A549 treated with Hydrocortisone at 1 μM for 4 hours (cell line): ENCODE measurements at places on chromosomes 4 and X. TPM values are rescaled to one million over a fixed set of nuclear protein-coding genes. Genes with fewer than 3 reads are reported as not detected.

The STBD1 gene
- total RNA-seq, result 9.2 to 13.6 TPM (median 12.3 TPM) in 5 replicates

The THOC2 gene
- 33.6 to 55.3 TPM (median 38.1 TPM) in 5 replicates for total RNA-seq

The AFM gene
- not detected in 5 replicates for total RNA-seq

The SHISA3 gene
- not detected in 5 replicates for total RNA-seq

The SLC6A8 gene
- total RNA-seq, result 10.0 to 14.5 TPM (median 12.6 TPM) in 5 replicates

The TIMP1 gene
- 231 to 288 TPM (median 262 TPM) in 5 replicates for total RNA-seq

The CT45A10 gene
- 0.31 to 0.67 TPM (median 0.44 TPM) in 5 replicates for total RNA-seq

The TLR2 gene
- total RNA-seq, result 0.59 to 0.71 TPM (median 0.61 TPM) in 5 replicates

The MAGED4 gene
- total RNA-seq, result 5.3 to 9.8 TPM (median 7.9 TPM) in 5 replicates

The VAMP7 gene
- total RNA-seq, result 26.0 to 36.0 TPM (median 31.3 TPM) in 5 replicates

The CHIC2 gene
- 6.6 to 10.0 TPM (median 8.5 TPM) in 5 replicates for total RNA-seq

The HGFAC gene
- total RNA-seq, result 0.08 to 0.35 TPM (median 0.20 TPM) in 5 replicates

The FRG2 gene
- 0.07 to 0.08 TPM in 2 of 5 replicates, not detected in the others for total RNA-seq

The NSUN7 gene
- total RNA-seq, result 0.31 to 0.43 TPM (median 0.32 TPM) in 5 replicates

The SSX2 gene
- not detected in 5 replicates for total RNA-seq

The PRKX gene
- 25.9 to 34.7 TPM (median 31.1 TPM) in 5 replicates for total RNA-seq

The CT47B1 gene
- total RNA-seq, result not detected in 5 replicates

The F8A2 gene
- total RNA-seq, result not detected in 5 replicates

The TXK gene
- 0.13 to 0.38 TPM (median 0.17 TPM) in 5 replicates for total RNA-seq

The MAGEA2 gene
- total RNA-seq, result 0.06 to 0.29 TPM (median 0.07 TPM) in 3 of 5 replicates, not detected in the others
